ENCODE measurements at places on chromosomes 7 and 10.

- DNase-seq: no peak
Observed at GRCh38 chr7:80883154-80884025, 35.5 kb downstream of the SEMA3C start.

- DNase-seq: no peak
Observed at GRCh38 chr10:69123306-69123746, 652 bp upstream of the VPS26A start.

GRCh38 chr7:128939075-128939860 lies 1.5 kb downstream of the IRF5 start:
- peak; percentile 19 for DNase-seq

- no peak for DNase-seq
Observed at GRCh38 chr10:127368929-127369328, 172.5 kb upstream of the INSYN2A start.

- no peak for DNase-seq
Observed at GRCh38 chr10:81957976-81958375, 83.0 kb downstream of the NRG3 start.

- DNase-seq: no peak
Observed at GRCh38 chr7:96305915-96306314, 16.0 kb downstream of the SLC25A13 start.

Measured in CD4-positive, alpha-beta T cell treated with Interleukin-2 at 100 ng/mL for 4 hours (primary cell).